ENCODE measurements at places on chromosomes 7 and 10. TPM values are rescaled to one million over a fixed set of nuclear protein-coding genes. Genes with fewer than 3 reads are reported as not detected.

DNA sequence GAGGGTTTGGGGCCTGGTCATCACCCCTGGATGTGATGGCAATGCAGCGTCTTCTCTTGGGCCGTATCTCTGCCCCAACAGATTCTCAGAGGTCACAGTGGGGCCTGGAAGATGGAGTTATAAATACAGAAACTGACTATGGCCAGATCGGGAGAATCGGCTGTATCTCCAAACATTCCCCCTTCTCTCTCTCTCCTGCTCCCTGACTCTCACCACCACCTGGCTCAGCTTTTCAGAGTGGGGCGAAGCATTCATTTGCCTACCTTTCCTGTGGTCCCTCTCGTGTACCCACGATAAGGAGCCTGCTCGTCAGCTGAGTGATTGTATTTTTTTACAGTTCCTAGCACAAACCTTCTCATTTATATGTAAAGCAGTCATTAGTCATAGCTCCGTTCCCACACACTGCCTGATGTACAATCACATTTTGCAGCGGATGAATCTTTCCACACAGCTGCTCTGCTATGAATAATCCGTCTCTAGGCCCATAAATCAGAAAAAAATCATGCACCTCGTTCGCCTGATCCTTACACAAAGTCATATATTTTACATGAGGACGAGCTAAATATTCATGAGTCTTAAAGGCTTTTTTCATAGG is 23.2 kb upstream of the BTRC start:
- DNase-seq = no peak

DNA sequence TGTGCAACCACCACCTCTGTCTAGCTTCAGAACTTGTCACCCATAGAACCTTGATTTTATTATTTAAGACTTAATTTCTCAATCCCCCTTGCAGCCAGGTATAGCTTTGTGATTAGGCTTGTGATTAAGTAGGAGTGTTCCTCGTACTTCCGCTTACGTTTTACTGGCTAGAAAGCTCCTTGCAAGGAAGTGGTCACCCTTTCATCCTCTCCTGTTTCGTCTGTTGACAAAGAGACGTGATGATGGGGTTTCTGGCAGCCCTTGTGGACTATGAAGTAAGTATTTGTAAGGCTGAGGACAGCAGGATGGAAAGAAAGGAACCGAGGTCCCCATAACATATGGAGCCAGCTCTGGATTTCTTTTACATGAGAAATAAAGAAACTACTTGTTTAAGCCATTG is 86.5 kb upstream of the KDM7A start:
- DNase-seq = no peak

- DNase-seq = no peak
These were observed at the start of gene GIMAP8 for GRCh38 chr7:150450491-150451001. GIMAP8 (plus strand) TSS chr7:150450630; CDS start chr7:150466699, 16,069 bp downstream.

DNA sequence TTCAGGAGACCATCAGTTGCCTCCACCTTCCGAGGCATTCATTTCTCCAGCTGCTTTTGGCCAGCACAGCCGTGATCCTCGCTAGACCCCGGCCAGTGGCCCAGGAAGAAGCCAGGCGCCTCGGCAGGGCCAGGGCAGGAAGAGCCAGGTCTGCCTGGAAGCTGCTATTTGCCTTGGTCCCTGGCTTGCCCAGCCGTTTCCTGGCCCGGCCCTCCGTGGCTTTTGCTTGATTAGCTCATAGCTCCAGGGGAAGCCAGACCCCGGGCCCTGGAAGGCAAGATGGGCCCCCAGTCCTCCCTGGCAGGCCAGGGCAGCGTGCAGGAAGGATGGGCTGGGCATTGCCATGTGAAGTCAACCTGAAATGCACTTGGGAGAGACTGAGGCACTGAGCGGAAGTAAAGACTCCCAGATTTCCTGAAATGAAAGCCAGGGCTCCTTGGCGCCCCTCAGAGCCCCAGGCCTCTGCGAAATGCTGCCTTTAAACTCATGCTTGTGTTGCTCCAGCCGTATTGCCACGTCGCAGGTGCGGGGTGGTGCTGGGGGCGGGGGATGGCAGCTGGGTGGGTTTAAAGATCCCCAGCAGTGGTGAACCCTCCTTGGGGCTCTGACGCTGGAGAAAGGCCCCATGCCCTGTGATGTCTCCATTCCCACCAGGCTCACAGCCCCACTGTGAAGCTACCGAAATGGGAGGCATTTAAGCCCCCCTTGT is 160.6 kb downstream of the GRK5 start:
- DNase-seq = no peak

Gene MACC1
- 9.1 TPM for total RNA-seq

DNA sequence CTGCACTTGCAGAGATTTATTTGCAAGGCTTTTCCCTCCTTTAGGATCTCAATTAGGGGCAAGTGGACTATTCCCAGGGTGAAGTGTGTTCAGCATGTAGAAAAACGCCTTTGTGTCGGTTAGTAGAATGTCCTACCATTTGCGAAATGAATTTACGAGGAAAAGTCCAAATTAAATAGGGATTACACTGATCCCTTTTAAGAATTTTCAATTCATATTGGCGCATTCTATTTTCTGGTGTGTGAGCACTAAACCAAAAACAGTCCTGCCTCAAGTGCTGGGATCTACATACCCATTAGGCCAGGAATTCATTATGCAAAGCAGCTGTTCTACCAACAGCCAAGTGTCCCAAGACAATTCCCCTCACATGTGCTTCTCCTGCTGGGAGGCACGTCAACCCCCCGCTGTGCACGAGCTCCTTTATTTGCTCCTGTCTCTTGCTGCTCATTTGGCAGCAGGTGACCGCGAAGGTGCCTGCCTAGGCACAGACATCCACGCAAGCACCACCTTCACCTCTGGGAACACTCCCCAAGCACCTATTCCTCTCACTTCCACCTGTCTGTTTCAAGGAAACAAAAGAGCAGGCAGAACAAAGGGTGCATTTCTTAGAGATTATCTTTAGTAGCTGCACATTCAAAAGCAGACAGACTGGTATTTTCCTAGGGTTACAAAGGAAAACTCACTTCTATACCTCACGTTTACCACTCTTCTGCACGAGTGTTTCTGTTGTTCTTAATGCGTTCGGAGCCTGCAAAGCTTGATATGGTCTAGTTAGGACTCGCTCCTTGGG is 134.6 kb upstream of the FGFR2 start:
- DNase-seq = no peak

DNA sequence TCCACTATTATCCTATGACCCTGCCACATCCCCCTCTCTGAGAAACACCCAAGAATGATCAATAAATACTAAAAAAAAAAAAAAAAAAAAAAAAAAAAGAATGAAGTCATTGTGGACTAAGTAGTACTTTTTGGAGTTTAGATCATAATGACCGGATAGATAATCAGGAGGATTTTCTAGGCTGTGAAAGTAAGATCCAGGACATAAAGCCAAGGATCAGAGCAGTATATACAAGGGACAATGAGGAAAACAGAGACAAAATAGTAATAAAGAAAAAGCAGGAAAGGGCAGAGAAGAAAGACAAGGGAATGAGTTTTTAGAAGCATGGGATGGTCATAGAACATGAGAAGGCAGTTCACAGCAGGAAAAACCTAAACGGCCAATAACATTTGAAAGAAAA is 87.6 kb downstream of the AKAP9 start:
- DNase-seq = no peak

Gene OPALIN
- total RNA-seq = not detected

Gene ANKRD26
- total RNA-seq = 13.8 TPM

Gene KCND2
- not detected for total RNA-seq

DNA sequence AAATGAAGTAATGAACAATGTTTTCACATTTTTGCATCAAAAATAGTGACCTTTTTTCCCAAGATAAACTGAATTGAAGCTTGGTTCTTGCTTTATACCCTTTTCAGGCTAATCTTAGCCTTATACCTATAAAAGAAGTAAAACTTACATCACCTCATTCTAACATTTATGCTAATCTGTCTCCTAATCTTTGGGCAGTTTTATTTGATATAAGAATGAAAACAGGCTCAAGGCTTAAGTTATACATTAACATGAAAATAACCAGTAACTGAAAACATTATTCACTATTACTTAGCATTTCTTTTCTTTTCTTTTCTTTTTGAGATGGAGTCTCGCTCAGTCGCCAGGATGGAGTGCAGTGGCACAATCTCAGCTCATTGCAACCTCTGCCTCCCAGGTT is 113.1 kb downstream of the HIBADH start:
- DNase-seq = no peak

GRCh38 chr10:132626019-132626760 is 88.6 kb downstream of the INPP5A start:
- no peak for DNase-seq

Gene NRAP
- not detected for total RNA-seq

DNA sequence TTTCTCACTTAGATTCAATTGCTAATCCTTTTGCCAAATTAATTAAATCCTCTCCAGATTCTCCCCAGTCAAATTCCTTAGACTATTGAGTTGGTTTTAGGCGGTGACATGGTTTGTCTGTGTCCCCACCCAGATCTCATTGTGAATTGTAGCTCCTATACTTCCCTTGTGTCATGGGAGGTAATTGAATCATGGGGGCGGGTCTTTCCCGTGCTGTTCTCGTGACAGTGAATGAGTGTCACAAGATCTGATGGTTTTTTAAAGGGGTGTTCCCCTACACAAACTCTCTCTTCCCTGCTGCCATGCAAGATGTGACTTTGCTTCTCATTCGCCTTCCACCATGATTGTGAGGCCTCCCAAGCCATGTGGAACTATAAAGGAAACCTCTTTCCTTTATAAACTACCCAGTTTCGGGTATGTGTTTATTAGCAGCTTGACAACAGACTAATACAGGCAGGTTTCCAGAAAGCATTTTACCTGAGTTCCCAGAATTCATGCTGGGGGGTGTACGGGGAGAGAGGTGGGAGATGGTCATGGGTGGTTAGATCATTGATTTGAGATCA is 44.7 kb upstream of the GARS1 start:
- no peak for DNase-seq

- DNase-seq = no peak
These were observed 35.4 kb upstream of the FAM180A start for GRCh38 chr7:135784013-135784412.

DNA sequence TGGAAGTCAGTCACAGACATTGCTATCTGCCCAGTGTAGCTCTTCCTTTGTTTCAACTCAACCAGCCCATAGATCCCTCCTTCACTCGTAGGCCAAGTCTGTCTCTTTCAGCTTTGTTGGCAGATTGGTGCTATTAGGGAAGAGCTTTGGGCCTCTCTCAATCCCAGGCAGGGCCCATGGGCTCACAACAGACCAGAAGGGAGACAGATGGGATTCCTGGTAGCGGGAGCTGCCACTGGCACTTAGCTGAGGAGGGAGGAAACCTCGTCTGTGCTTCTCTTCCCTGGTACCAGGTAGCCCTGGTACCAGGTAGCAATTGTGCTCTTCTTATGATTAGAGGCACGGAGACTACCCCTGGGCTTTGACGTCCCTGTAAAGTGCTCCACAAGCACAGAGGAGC is 592.0 kb downstream of the TYW1 start:
- no peak for DNase-seq

Gene DNAJB9
- 11.1 TPM for total RNA-seq

Gene VIPR2
- total RNA-seq = not detected

Gene POM121
- 77.4 TPM for total RNA-seq

DNA sequence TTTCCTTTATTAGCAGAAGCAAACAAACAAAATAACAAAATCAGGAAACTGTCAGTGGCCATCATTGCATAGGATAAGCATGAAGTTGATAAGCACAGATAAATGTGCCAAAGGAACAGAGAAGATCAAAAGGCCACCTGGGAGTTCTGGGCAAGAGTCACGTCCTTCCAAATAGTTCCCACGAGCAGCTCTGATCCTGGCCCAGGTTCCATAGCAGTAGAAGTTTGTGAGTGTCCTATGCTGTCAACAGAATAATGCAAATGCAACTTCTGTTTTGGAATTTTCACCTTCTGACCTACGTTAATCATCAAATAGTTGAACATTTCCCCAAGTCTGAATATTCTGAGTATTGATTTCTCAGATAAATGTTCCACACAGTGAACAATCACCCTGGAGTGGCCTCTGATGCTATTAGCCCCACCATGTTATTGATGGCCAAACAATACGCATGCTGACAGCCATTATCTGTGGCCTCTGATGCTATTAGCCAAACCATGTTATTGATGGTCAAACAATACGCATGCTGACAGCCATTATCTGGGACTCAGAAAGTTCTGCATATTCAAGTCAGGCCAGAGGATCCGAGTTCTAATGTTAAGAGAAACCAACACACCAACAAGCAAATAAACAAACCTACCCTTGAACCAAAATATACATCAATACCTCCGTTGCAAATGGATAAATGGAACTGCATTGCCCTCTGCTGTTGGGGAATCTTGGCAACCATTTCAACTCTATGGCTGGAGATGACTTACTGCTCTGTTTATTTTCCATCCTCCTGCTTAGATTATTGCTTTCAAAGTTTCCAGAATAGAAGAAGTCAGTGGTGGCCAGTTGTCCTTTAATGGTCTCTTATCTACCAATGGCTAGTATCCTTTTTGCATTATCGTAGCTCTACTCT is 63.3 kb downstream of the MRC1 start:
- DNase-seq = peak; percentile 1

GRCh38 chr10:4127518-4128315 is 342.7 kb upstream of the KLF6 start:
- peak; percentile 71 for DNase-seq

Data from OCI-LY7 (cell line).